Inflammatory macrophage treated with lipopolysaccharide for 1 hour (primary cell): ENCODE measurements at places on chromosomes 2 and 18.

DNA sequence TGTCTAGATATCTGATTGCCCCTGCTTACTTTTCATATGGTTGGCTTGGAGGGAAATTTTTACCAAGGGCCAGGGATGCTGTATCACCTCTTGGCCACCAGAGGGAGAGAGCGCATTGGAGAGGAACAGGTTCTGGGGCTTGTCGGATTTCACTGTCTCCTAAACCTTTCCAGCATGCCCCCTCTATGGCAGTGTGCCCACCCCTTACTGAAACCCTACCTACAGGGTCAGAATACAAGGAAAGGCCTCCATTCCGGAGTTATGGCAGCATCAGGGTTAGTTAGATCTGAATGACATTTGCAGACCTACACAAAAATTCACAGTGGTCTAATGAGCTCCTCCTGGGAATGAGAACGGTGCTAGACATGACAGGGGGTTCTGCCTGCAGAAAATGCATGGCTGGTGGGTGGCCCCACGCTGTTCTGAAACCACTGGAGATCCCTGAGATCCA is 5.8 kb downstream of the SLC14A2 start:
- no peak for DNase-seq

DNA sequence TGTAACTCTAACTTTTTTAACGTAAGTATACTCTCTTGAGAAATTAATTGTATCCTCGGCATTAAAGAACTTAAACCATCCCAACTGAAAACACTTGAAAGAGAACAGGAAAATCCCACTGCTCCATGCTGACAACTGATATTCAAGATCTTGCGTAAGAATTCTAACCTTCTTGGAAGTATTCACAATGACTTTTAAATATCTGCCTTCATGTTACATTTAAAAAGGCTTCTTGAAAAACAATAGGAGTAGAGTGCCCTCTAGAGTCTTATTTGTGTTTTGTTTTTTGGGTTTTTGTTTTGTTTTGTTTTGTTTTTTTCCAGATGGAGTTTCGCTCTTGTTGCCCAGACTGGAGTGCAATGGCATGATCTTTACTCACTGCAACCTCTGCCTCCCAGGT is 65.4 kb upstream of the DNAJC10 start:
- DNase-seq: peak; percentile 16

GRCh38 chr2:59701271-59701994 is 852.0 kb downstream of the BCL11A start:
- no peak for DNase-seq

DNA sequence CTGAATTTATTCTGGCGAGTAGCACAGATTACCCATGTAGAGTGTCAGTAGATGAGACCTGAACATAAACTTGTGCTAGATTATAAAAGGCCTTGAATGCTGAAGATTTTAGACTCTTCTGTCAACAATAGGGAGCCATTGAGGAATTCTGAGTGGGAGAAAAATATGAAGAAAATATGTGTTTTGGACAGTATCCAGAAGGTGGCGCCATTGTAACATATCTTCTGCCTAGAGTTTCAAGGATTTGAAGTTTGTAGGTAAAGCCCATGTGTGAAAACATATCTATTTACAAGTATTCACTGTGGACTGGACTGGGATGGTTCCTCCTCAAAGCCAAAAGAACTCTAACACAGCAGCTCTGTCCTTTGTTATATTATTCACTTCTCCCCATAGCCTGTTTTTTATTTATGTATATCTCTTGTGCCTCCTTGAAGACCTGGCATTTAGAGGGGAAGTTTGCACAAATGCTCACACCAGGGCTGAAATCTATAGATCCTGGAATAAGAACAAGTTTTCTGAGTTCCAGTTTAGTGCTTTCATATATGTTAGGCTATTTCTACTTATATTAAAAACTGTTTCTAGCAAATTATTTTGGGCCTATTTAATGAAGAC is 124.9 kb downstream of the RDH14 start:
- peak; percentile 52 for DNase-seq

DNA sequence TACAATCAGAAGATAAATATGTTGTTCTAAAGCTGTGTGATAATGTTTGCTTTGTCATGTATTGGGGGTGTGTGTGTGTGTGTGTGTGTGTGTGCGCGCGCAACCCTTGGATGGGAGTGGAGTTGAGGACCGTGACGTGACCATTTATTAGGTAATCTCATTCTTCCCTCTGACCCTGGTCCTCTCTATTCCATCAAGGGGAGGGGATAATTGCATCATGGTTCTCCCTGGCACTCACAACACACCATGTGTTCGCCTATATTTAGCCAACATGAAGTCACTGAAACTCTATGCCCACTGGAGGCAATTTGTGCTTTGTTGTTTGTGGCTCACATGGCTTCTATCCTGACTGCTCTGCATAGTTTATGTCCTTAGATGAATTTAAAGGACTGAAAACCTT is 79.8 kb upstream of the LRPPRC start:
- peak; percentile 12 for DNase-seq

DNA sequence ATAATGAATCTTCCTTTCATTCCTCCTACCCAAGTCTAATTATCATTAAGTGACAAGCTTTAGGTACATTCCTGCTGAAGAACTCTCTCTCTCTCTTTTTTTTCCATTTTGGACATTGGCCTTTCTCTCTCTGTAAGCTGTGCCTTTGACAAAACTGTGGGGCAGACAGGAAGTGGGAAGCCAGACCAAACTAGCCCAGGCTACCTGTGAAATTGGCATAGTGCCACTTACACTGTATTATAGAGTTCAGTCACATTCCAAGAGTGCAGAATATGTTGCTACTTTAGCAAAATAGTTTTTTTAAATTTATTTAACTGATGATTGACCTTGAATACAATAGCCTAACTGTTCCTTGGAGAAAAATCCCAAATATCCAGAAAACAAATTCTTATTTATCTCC is 381.5 kb upstream of the ETAA1 start:
- no peak for DNase-seq

DNA sequence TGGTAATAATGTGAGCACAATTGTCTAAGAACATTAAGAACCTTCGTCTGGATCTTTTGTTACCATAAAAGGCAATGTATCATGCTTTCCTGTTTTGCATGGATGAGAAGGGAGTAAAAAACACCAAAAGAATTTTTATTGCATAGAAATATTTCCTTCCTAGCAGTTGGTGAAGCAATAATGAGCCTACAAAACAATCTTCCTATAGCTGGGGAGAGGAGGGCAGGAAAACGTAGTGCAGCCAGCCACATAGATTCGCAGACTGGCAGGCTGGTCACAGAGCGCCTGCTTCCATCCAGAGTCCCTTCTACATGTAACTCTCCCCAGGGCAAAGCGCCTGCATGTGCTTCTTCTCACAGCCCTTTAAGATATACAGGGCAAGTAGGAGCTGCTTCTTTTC is 190.4 kb downstream of the BABAM2 start:
- DNase-seq: no peak

DNA sequence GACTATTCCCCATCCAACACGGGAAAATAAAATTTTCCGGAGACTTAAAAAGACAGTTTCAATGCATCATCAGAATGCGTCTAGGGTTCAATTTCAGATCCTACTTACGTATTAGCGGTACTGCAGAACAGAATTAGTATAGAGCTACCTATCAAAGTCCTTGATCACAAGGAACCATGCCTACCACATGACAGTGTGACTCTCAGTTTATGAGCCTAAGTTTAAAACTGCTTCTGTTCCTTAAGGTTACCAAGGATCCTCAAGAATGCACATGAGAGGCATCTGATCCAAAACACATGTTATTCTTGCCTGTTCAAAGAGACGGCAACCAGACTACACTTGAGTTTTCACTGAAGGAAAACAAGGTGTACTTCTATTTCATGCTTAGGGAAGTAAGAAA is 369.7 kb downstream of the EPHA4 start:
- DNase-seq: no peak

GRCh38 chr2:164661349-164661748 is 40.1 kb upstream of the GRB14 start:
- peak; percentile 43 for DNase-seq

DNA sequence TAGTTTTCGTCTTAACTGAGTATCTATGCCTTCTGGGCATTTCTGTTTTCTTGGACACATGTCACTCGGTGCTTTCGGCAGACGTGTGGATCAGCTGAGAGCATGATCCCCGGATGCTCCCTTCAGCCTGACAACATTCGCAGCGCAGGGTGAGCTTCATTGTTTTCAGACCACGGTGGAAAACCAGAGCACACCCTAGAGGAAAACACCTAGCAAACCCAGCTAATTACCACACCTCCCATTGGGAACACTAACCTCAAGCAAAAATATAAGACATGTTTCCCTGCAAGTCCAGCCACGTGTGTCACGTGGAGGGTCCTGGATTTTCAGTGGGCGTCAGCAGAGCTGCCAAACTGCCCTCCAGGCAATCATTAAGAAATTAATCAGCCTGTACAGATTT is 31.0 kb downstream of the ANKRD29 start:
- DNase-seq: no peak

GRCh38 chr2:197090742-197091367 is 164.3 kb upstream of the PGAP1 start:
- DNase-seq: no peak

DNA sequence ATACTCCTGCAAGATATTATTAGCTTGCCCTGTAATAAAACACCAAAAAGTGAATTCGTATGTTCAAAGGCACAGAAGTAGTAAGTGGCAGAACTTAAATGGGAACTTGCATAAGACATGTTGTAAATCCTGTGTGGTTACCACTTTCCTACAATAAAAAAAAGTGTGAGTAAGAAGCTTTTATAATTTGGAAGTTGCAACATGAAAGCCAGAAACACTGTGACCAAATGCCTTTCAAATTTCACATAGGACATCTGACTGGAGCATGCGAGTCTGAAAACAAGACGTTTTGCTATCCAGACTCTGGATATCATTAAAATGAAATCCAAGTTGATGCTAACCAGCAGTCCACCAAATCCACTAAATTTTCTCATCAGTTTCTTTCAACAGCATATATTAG is 886.2 kb upstream of the NRXN1 start:
- DNase-seq: no peak

GRCh38 chr18:63590966-63591695 is 4.0 kb downstream of the SERPINB13 start:
- no peak for DNase-seq

DNA sequence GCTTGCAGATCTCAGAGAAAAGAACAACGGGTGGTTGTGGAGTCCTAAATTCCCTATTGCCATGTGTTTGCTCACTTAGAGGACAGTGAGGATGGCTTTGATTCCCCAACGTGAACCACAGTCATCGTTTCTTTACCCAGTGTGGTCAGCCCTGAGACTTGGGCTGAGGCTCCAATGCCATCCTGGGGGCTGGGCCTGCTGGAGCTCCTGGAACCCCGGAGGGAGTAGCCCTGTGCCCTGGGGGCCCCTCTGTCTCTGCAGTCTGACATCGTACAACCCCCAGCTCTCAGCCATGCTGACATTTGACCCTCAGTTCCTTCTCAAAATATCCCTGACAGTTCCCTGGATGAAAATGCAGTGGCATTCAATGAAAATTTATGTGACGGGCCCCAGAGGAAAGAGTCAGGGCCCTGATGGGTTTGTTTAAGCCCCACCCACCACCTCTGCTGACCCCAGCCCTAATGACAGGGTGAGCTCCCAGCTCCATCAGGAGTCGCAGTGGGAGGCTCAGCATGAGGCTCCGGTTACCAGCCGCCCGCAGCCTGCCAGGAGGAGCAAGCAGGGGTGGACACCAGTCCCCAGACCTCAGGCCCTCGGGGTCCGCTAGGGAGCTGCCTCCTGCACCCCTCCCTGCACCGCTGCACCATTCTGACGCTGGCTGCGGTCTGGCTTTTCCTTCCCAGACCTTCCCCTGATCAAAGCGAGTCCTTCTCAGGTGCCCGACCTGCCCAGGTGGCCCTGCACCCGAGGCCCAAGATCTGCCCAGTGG is 120.9 kb downstream of the TWIST2 start:
- no peak for DNase-seq

GRCh38 chr2:67567886-67568285 is 170.8 kb downstream of the ETAA1 start:
- no peak for DNase-seq

- no peak for DNase-seq
Observed at GRCh38 chr2:150120326-150120955, 367.0 kb downstream of the RND3 start.

- DNase-seq: no peak
Observed at GRCh38 chr2:110818767-110819481, 86.6 kb downstream of the ACOXL start.

DNA sequence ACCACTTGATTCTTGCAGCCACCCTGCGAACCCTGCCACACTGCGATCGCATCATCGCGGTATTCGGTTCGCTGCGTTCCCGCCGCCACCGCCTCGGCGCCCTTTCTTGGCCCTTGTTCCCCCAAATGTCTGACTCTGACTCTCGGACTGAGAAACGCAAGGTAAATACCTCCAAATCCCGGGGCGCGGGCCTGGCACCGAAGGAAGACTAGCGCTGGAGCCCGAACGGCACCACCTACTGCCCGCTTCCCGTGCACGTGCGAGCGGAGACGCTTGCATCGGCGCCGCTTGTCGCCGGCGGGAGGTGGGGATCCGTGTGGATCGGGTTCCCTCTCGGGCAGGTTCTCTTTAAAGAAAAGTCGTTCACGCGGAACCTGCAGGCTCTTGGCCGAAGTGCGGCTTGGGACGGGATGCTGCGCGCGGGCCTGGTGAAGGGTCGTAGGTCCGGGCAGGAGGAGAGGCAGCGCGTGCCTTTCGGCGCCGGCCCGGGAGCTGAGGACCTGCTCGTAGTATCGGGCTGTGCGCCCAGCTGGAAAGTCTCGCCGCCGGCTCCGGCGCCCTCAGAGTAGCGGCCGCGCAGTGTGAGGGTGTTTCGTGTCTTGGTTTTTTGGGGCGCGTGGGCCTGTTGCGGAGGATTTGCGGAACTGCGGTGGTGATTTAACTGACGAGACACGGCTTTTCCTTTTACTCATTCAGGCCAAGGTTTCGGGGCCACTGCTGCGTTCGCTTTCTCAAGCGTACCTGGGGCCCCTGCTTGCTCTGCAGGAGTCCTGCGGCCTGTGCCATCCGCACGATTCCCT is 514 bp downstream of the BCL2L11 start:
- peak; percentile 52 for DNase-seq

DNA sequence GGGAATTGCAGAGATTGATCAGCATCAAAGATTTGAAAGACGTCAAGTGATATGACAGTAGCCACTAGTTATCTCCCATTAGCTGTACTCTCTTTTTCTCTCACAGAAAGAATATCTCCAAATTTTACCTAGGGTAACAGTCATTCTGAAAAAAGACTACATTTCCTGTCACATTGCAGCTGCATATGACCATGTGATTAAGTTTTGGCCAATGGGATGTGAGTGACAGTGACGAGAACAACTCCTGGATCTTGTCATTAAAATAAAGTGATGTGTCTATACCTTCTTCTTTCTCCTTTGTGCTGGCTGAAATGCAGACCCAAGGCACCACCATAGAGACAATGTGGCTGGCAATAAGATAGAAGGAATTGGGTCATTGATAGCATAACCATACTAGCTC is 10.5 kb upstream of the NEUROD1 start:
- no peak for DNase-seq

GRCh38 chr2:217840522-217840921 is 162.3 kb downstream of the TNS1 start:
- no peak for DNase-seq

- DNase-seq: no peak
Observed at GRCh38 chr2:236341721-236342120, 77.5 kb upstream of the ASB18 start.

DNA sequence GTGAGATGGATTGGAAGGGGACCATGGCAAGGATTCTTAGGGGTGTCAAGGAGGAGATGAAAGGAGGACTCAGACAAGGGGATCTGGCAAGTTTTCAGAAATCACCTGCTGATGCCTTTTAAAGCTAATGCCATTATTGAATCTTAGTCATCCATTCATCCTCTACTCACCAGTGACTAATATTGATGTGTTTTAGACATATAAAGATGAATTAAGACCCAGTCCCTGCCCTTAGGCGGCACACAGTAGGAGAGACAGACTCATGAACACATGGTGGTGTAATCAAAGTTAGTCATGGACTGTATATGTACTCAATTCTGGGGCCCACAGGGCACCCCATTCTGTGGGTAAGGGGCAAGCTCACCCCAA is 56.5 kb upstream of the ATL2 start:
- no peak for DNase-seq
